ENCODE measurements at places on chromosomes 16 and 17. TPM values are rescaled to one million over a fixed set of nuclear protein-coding genes. Genes with fewer than 3 reads are reported as not detected.

DNA sequence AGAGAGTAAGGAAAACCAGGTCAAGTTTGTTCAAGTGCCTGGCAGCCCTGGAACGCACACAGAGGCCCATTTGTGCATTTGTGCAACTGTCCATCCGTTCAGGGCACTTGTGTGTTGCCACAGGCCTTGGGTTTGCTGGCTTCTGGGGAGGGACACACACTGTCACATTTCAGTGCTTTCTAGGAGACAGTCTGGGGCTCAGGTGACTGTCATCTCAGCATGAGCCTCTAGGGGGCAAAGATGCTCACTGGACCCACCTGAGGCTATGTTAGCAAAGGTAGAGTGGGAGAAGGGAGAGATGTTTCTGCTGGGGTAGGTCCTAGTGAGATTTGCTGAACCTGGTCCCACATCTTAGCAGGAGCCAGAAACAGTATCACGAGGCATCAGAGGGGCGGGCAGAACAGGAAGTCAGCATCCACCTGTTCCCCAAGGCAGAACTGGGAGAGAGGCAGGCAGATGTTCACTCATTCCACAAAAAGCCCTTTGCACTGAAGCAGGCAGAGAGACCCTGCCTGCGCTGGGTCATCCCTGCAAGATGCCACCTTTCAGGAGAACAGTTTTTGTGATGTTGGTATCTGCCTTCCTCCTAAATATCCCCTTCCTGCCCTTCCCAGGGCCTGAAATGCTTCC, 48.5 kb downstream of the RAI1 start:
- no peak for DNase-seq

DNA sequence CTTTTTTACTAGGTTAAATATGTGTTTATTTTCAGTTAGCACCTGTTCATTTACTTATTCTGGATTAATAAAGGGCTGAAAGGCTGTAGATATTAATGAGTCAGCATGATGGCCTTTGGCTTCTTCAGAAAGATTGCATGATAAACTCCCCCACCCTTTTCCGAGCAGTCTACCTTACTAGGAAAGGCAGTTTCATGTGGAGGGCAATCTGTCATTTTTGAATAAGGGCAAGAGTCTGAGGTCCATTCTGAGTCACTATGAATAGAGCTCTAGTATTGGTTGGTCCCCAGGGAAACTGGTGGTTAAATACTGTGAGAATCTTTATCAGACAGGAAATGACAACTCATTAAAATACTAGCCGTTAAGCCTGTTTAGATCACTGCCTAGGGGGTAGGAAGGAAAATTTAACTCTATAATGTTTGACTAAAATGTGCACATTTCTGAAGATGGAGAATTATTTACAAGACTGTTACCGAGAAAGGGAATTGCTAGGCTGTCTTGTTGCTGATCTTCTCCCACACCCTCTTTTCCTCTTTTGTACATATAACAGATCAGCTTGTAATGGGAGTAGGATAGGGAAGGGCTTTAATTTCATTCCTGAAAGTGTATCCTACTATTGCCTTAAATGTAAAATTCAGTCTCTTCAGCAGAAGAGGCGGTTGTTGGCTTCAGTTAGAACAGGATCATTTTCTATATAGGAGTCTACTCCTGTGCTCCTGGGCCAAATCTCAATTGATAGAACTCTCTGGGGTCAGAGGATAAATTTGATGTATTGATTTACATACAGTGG, 63.3 kb downstream of the TUBD1 start:
- DNase-seq = no peak

The SLC35G6 gene
- not detected for total RNA-seq

The FAM83G gene
- total RNA-seq = 1.9 TPM

DNA sequence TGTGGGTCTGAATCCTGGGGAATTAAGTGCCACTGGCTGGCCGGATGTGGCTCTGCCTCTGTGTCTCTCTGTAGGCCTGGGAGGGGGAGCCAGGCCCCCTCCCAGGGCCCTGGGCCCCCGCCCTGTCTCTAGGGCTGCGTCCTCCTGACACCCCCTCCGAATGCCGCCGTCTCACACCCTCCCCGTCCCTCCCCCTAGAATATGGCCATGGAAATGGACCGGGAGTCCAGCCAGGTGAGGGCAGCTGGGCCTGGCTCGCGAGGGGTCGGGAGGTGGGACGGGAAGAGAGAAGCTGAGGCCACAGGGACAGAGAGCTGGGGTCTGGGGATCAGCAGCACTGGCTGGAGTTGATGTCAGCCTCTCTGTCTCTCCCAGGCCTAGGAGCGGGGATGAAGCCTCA, 16.1 kb upstream of the PKMYT1 start:
- no peak for DNase-seq

DNA sequence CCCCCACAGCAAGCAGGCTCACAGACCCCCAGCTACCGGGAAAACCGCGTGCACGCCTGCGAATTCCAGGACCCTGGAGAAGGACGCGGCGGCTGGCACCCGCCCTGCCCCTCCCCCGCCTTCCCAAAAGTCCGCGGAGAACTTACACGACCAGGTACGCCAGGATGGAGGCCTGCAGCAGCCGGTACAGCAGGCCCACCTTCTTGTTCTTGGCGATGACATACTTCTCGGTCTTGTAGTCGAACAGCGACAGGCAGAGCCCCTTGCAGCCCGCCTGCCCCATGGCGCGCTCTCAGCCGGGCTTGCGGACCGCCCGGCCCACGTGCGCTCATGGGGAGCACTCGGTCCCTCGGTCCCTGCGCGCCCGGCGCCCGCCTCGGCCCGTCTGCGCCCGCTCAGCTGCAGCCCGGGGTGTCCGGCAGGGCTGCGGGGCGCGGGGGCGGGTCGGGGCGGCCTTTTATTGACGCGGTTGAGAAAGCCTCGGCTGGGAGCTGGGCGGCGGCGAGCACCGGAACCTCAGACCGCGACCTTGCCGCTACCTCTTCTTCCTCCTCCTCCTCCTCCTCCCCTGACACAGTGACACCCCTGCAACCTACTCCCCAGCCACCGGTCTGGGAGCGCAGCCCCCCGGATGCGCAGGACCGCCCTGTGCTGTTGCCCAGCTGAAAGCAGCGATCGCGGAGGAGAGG, at the start of gene P2RX5:
Gene P2RX5 (minus strand): TSS at position 433 of the 689 bp plus-strand sequence. CDS start 150 bp downstream, at position 283.
- DNase-seq = no peak

GRCh38 chr16:3754081-3754703, 36.9 kb upstream of the TRAP1 start:
- DNase-seq = peak; percentile 2

DNA sequence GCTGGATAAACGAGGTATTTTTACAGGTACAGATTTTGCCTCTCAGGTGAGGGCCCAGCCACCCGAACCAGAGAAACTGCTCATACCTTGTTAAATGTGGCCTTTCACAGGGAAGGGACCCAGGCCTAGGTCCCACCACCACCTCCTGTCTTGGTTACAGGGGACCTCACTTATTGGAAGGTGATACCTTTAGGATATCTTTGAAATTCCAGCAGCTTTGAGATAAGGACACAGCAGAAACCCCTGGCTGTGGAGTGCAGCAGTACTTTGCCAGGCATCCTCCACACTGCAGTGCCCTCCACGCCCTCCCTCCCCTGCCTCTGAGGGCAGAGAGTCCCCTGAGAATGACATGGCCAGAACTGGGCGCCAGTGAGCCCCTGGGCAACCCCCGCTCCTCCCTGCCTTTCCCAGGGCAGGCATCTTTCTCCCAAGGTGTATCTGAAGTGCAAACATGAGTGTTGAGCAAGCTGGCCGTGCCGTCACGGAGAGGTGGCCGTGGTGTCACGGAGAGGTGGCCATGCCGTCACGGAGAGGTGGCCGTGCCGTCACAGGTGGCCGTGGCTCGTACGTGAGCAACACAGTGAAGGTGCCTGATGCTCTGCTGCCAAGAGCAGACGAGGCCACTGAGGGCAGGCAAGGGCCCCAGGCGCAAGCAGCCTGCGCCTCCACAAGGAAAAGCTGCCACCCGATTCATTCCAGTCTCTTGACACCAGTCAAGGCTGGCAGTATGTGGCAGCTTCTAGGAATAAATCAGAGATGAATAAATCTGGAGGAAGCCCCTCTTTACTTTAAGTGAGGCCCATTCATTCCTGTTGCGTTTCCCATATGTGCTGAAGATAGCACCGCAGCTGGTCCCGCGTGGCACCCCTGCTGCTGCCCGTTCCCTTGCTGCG, 134.5 kb upstream of the CHMP6 start:
- no peak for DNase-seq

DNA sequence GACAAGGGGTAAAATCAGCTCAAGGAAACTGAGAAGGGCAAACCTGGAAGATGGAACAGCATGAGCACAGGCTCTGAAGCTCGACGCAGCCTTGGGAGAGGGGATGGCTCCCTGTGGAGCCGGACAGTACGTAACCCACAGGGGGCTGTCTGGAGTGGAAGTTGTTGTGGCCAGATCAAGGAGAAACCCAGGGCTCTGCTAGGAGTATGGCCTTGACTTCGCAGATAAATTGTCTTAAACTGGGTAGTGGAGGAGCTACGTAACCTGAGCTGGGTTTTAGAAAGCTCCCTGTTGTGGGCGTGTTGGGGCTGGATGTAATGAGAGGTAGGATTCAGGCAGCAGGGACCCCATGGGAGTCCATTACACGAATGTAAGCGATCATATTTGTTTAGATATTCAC, 25.5 kb upstream of the AXIN2 start:
- peak; percentile 6 for DNase-seq

The C16orf92 gene
- not detected for total RNA-seq

The GAA gene
- 45.3 TPM for total RNA-seq

GRCh38 chr16:25108054-25108453, 3.5 kb upstream of the LCMT1 start:
- DNase-seq = no peak

- no peak for DNase-seq
Observed at GRCh38 chr17:6019959-6020358, 50.2 kb upstream of the WSCD1 start.

GRCh38 chr16:70270176-70270575, 18.4 kb upstream of the EXOSC6 start:
- DNase-seq = no peak

The SSTR5 gene
- total RNA-seq = 20.8 TPM

DNA sequence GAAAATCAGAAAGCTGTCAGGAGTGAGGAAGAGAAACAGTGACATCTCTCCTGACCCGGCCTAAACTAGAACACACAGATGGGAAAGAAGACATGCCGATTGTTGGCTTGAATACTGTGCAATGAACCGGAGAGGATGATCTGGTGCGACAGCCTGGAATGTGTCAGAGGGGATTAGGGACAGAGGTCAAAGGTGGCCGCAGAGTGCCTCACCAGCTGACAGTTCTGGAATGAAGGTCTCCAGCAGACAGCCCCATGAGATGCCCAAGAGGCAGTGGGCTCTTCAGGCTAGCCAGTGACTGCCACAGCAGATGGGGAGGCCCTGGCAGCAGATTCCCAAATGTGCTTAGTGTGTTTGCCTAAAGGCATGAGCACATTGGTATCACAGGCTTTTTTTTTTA, 623.2 kb downstream of the CDH8 start:
- DNase-seq = no peak

The CDYL2 gene
- 2.9 TPM for total RNA-seq

- DNase-seq = no peak
Observed at GRCh38 chr17:81934850-81935708, 2.0 kb downstream of the PYCR1 start.

- DNase-seq = peak; percentile 63
Observed at GRCh38 chr16:3101841-3102470, 2.9 kb upstream of the ZSCAN10 start.

GRCh38 chr17:16483021-16483645, 8.9 kb downstream of the LRRC75A start:
- DNase-seq = no peak

- DNase-seq = no peak
Observed at GRCh38 chr16:17235147-17235815, 235.5 kb downstream of the XYLT1 start.

DNA sequence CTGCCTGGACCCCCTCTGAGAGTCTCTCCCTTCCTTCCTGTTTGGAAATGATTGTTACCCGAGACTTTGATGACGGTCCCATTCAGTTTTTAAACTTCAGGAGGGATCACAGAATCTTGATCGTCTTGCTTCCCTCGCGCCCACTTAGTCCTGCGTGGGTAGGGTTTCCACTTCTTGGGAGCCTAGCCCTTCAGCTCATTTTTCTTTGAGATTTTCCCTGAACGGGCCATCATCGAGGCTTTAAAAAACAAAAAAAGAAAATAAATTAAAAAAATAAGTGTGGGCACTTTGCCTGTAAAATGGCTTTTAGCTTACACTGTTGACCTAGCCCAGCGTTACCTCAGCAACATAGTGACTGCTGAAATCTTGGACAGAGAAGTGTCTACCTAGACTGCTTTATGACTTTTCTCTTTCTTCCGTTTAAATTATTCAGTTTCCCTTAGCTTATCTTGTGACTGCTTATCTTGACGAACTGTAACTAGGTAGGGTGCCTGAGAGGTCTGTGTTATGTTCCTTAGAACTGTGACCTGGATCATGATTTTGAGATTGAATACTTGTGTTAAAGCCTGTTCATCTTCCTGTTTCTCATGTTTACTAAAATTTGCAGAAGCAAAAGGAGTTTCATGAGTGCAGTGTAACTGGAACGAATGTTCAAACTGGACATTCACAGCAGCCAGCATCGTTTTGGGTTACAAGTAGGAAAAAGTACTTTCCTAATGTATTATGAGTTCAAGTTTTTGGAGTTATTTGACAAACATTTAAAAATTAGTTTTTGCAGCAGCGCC, 874 bp downstream of the WWP2 start:
- no peak for DNase-seq

GRCh38 chr16:67942200-67942509, 1.8 kb downstream of the LCAT start:
- DNase-seq = no peak

The APPBP2 gene
- total RNA-seq = 18.3 TPM

DNA sequence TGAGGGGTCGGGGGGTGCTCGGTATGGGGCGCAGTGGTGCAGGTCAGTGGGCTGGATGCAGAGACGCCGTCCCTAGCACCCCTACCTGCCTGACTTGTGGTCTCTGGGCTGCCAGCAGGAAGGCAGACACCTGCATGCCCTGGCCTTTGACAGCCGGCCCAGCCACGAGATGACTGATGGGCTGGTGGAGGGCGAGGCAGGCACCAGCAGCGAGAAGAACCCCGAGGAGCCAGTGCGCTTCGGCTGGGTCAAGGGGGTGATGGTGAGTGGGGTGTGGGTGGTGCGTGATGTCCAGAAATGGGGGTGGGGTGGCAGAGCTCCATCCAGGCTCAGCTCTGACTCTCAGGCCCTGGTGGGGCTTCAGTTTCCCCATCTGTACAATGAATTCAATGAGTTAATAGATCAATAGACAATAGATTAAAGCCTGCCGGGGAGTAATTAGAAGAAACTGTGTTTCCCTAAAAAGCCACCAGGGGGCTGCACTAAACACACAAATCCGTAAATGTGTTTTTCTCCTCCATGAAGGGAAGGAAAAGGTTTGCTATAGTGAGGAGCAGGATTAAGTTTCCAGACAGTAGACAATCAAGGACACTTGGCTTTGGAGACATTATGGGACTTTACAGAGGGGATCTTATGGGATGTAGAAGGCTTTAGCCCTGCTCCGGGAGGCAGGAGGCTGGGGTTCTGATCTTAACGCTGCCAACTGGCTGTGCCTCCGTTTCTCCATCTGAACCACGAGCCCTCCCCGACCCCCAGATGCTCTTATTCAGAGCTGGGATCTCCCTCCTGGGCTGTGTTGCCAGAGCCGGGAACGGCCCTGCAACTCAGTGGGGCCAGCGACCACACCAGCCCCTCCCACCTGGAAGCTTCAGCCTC, 2.2 kb downstream of the SLC12A3 start:
- DNase-seq = no peak

The CDRT15L2 gene
- not detected for total RNA-seq

- DNase-seq = no peak
Observed at GRCh38 chr17:58605470-58605869, 86.4 kb downstream of the TEX14 start.

The ATP2C2 gene
- not detected for total RNA-seq

- DNase-seq = no peak
Observed at GRCh38 chr16:13139661-13140241, 238.4 kb downstream of the SHISA9 start.
